ENCODE measurements at places on chromosomes 1 and 21. TPM values are rescaled to one million over a fixed set of nuclear protein-coding genes. Genes with fewer than 3 reads are reported as not detected.

The PDC gene
- not detected for total RNA-seq

The F5 gene
- 20.9 TPM for total RNA-seq

The ELOVL1 gene
- 49.4 TPM for total RNA-seq

The FAM89A gene
- total RNA-seq, result 19.8 TPM

The PSMA5 gene
- 62.8 TPM for total RNA-seq

The ACTL8 gene
- not detected for total RNA-seq

The EFNA1 gene
- 39.1 TPM for total RNA-seq

The SELENBP1 gene
- 82.2 TPM for total RNA-seq

The ILDR2 gene
- total RNA-seq, result 3.2 TPM

The HRNR gene
- total RNA-seq, result not detected

The KRTAP13-1 gene
- total RNA-seq, result not detected

The VWA5B1 gene
- total RNA-seq, result 0.06 TPM

The VCAM1 gene
- 7.6 TPM for total RNA-seq

The CFAP74 gene
- total RNA-seq, result not detected

The ITLN2 gene
- total RNA-seq, result 0.21 TPM

The OR2G6 gene
- 0.03 TPM for total RNA-seq

The CD2 gene
- total RNA-seq, result 1.4 TPM

The CFHR3 gene
- total RNA-seq, result not detected

The SPRR3 gene
- not detected for total RNA-seq

The ELAPOR1 gene
- total RNA-seq, result 0.39 TPM

The TTC24 gene
- total RNA-seq, result not detected

The STUM gene
- total RNA-seq, result 0.42 TPM

All from left cardiac atrium (tissue), 4 donors.